Stimulated activated CD4-positive, alpha-beta T cell treated with anti-CD3 and anti-CD28 coated beads, Interleukin-2, amount 100 ng/mL, for 4 hours (primary cell): ENCODE measurements at places on chromosomes 11 and 22.

DNA sequence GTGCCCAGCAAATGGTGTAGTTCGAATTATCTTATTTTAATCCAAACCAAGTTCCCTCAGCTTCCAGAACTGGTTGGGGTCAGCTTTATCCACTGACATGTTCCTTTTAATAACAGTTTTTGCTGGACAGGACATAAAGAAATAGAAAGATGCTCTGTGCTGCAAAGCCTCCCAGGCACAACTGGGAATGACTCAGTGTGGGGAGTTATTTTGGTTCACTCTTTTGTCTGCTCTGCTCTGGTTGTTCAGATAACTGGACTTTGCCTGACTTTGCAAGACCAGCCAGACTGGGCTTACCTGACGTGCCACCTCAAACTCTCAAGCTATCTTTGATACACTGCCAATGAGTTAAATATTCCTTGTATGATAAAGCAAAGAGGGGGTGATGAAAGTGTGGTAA lies 25.6 kb downstream of the SEZ6L start:
- DNase-seq, result no peak

- no peak for DNase-seq
These were observed 58.4 kb downstream of the KIF18A start for GRCh38 chr11:28049338-28050216.

GRCh38 chr22:48098921-48099245 lies 1336.4 kb downstream of the TBC1D22A start:
- DNase-seq, result no peak

DNA sequence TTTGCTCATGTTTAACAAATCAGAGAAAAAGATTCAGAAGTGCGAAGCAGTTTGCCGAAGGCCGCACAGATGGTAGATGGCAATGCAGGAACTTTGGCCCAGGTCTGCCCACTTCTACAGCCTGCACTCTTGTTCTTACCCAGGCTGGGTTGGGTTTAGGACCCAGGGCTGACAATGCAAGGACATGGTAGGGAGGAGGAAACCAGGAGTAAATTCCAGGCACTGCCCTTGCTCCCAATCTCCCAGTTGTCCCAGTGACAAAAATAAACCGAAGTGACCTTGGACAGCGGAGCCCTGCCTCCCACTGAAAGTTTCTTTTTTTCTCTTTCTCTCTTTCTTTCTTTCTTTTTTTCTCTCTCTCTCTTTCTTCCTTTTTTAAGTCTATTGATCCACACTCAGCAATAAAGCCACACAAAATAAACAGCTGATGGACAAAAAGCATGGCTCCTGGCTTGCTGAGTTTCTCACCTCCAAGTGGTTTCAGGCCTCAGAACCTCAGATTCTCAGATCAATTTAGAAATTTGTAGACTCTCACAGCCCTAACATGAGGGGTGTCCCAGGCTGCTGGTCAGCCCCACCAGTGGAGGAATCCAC lies 33.5 kb upstream of the FCHSD2 start:
- no peak for DNase-seq

- DNase-seq, result no peak
These were observed 42.3 kb downstream of the OSBPL5 start for GRCh38 chr11:3122775-3123201.

- DNase-seq, result no peak
These were observed 88.9 kb downstream of the MAML2 start for GRCh38 chr11:96254087-96254486.

- DNase-seq, result no peak
These were observed 3.4 kb downstream of the PLAAT3 start for GRCh38 chr11:63610604-63611394.

DNA sequence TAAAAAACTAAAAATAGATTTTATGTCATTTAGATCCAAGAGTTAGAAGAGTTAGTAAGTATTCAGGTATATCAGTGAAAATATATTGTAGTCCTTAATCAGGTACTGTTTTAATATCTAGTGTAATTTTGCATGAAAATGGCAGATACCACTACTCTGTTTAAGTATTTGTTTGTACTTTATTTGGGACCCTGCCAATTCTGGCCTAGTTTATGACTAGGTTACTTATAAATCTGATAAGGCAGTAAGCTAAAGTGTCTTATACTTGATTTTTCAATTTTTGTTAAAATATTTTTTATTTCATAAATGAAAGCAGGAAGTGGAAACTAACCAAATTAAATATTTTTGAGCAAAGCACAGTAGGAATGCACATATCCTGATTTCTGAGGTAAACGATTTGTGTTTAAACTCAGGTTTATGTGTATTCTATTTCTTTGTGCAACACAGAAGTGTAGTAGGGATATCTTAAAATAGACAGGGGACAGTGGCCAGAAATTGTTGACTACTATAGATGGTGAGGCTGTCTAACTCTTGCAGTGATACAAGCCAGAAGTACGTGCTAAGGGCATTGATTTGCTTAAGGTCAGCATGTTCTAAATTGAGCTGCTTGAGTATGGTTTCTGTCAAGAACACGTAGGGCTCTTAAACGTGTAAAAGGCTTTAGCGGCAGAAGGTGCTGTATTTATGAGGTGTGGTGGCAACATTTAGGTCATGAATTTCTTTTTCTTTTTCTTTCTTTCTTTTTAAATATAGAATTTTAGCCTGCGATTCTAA lies 34.0 kb downstream of the HIPK3 start:
- no peak for DNase-seq

- DNase-seq, result no peak
These were observed 1.5 kb downstream of the KIF18A start for GRCh38 chr11:28106353-28107043.

- no peak for DNase-seq
These were observed 167.9 kb upstream of the B3GAT1 start for GRCh38 chr11:134579724-134580609.

DNA sequence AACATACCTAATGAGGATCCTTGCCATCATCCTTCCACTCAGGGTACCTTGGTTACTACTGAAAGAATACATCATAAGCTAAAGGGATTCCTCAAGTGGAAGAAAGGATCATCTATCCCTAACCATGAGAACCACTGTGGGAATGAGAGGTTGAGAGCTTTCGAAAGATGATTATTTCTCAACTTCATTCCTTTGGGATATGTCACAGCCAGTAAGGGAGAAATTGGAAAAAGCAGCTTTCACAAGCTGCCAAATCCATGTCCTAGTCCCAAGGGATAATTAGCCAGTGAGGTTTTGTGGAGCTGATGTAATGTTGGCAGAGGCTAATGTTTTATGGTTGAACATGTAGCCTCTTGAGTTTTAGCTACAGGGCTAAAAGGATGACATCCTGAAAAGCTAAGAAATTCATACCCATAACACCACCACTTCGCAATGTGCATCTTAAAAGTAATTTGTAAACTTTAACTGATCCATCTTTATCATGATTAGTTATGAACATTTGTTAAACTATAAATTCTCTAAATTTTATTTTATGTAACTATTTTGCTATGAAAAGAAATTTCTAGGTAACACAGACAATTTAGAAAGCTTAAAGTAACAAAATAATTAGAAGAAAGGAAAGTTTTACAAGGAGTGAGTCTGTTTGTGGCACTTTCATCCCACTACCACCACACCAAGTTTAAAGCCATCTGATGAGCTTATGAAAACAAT lies 123.9 kb downstream of the MRTFA start:
- no peak for DNase-seq

GRCh38 chr22:46499805-46500189 lies 37.6 kb downstream of the CELSR1 start:
- no peak for DNase-seq

DNA sequence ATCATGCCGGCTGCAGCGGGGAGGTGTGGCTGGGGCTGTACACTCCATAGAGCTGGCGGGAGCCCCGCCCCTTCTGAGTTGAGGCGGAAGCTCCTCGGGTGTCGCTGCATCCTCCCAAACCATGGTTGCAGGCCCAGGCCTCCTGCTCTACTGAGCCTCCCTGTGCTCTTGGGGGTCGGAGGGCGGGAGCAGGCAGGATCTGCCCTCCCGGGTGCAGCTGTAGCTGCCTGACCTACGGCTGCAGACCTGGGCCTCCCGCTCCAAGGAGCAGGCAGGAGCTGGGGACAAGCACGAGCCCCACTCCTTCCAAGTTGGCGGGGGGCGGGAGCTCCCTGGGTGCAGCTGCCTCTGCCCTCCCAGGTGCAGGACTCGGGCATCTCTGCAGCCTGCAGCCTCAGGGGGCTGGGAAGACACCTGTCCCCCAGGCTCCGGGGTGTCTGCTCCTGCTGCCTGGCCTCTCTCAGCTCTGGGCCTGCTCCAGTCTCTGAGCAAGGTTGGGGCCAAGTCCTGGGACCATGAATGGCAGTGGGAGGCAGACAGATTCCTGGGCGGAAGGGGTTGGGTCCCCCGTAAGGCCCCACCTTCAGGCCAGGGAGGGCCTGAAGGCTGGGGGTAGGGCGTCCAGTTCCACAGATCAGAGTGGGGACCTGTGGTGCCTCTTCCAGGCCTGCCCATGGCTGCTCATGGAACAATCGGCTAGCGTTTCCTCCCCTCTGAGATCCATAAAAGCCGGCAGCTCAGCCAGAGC lies 46.4 kb upstream of the SC5D start:
- DNase-seq, result no peak

DNA sequence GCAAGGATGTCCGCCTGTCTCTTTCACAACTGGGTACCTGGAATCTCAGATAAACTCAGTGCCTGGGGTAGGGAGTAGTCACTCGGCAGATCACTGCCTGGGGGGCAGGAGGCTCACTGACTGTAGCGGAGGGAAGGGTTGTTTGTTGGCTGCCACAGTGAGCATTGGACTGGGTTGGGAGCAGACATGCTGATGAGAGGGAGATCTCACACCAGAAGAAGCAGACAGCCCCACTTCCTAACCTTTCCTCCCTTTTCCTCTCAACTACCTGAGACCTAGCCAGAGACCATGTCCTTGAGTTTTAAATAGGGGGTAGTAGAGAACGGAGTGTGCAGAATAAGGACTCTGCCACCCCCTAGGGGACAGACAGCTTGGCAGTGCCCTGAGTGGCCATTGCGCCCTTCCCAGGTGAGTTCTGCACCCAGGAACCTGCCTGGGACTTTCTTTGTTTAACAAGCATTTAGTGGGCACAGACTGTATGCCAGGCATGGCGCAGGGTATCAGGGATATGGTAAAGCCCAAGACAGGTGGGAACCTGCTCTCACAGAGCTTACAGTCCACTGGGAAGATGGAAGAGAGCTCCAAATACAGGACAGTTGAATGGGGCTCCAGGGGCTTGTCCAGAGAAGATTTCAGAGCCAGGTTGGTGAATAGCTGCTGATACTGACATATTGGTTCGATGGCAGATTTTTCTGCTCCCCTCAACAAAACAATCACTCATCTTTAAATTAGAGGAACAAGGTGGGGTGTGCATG lies 115.7 kb upstream of the NNMT start:
- no peak for DNase-seq

- DNase-seq, result no peak
These were observed 39.9 kb upstream of the RAPSN start for GRCh38 chr11:47488674-47489394.

GRCh38 chr11:123547180-123547579 lies 107.2 kb downstream of the SCN3B start:
- no peak for DNase-seq

DNA sequence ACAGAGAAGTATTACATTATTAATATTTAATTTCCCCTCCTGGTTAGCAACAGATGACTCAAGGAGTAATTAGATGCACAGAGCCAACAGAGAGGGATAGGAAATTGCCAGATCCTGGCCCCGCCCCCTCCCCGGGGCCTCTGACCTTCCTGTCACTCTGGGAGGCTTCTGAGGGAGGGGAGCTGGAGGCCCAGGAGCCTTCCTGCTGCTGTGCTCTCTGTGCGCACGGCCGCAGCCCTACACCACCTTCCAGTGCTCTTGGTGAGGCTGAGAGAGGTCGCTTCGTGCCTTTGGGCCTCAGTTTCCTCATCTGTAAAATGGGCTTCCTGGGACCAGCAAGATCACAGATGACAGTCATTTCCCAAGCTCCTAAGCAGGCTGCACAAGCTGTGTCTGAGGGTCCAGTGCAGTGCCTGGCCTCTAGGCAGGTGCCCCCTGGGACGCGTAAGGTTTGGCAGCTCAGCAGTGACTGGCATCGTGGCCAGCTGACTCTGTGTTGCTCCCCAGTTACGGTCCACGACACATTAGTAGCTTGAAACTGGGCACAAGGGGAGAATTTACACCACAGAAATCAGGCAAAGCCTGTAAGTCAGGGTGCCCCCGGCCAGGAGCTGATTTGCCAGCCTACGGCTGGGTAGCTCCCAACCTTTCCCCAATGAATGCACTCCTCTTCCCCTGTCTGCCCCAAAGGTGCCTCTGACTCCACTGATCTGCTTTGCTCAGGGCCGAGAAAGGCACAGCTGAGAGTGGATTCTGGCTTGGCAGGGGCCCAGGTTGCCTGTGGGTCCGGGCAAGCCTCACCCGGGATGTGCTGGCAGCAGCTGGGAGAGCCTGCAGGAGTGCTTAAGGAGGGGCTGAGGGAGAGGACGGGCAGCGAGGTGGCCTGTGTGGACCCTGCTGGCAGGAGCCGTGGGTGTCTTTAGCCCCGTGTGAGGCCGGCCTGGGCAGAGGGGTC lies 2.3 kb downstream of the ADORA2A start:
- peak; percentile 47 for DNase-seq

DNA sequence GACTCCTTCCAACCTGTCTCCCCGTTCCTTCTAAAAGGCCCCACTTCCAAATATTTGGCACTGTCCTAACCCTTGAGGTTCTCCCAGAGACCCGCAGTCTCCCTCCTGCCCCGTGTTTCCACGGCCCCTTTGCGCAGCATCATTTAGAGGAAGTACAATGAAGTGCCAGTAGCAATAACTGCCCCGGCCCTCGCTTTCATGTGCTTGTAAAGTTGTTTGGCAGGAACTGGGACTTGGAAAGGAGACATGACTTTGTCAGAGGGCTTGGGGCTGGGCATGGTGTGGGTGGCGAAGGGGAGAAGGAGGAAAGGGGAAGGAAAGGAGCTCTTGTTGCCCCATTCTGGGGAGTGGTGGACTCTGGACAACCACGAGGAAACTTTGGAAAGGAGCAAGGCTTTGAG lies 2.6 kb downstream of the CD44 start:
- DNase-seq, result no peak

GRCh38 chr11:40921246-40921645 lies 538.2 kb downstream of the LRRC4C start:
- DNase-seq, result no peak
